C1 segment of cervical spinal cord (tissue), 14 donors: ENCODE measurements at places on chromosomes 12 and 14.

DNA sequence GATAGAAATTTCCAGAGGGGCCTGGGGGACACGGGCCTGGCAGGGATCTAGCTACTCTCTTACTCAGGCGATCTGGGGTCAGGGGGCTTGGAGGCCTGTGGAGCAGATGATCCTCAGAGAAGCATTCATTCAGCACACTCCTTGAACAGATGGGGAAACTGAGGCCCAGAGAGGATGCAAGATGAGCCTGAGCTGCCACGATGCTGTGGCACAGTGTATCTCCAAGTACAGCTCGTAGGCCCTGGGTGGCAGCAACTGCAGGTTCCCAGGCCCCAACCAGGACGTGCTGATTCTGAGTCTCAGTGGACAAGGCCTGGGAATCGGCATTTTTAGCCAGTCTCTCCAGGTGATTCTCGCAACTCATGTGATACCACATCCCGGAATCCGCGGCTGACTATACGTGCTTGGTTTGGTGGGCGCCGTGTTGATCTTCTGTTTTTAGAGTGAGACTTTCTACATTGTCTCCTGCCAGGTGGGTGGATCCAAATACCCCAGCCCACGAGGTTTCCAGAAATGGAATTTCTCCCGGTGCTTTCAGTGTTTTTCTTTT, 22.5 kb downstream of the ADGRD1 start:
- DNase-seq = no peak

DNA sequence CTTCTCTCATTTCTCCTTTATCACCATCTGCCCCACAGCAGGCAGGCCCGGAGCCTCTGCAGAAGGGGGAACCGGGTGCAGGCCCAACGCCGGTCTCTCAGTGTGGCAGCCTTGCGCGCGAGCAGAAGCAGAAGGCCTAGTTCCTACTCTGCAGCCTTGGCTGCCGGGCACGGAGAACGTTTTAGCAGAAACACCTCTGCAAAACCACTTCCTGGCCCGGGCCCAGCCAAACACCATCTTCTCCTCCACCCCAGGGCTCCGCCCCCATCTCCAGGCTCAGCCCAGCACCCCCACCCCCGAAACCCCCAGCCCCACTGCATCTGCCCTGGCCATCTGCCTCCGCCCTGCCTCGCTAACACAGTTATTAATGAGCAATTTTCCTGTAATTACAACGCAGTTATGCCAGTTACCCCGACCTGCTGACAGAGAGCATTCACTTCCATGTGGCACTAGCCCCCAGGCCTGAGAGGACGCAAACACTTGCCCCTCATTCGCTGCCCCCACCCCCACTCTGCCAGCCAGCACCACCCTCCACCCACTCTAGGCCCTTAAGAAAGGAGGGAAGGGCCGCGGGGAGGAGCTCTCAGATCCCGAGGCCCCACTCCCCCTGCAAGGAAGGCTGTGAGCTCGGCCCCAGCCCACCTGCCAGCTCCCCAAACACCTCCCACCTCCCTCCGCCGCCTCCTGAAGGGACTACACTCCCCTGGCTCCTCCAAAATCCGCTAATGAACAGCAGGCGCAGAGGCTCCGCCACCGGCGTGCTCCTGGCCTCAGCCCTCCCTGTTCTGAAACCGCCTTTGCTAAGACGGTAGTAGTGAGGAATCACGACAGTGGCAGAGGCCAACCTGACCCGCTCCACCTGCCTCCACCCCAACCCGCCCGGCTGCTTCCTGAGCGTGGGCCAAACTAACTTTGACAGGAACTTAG, 44.7 kb upstream of the FBRSL1 start:
- DNase-seq = no peak

DNA sequence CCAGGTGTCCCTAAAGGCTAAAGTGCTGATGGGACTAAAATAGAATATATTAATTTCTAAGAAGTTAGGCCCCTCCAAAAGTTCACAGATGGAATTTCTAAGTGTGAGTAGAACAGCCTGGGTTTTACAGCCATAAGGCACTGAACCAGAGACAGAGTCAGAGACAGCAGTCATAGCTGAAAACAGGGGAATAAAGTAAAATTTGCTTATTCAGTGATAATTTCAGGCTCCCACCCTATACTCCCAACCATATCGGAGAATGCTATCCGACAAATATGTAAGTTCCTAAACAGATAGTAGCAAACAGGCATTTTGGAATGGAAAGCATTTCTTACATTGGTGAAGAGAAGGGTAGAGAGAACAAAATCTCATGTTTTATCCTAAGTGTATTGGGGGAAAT, 45.3 kb downstream of the NAA25 start:
- DNase-seq = no peak

DNA sequence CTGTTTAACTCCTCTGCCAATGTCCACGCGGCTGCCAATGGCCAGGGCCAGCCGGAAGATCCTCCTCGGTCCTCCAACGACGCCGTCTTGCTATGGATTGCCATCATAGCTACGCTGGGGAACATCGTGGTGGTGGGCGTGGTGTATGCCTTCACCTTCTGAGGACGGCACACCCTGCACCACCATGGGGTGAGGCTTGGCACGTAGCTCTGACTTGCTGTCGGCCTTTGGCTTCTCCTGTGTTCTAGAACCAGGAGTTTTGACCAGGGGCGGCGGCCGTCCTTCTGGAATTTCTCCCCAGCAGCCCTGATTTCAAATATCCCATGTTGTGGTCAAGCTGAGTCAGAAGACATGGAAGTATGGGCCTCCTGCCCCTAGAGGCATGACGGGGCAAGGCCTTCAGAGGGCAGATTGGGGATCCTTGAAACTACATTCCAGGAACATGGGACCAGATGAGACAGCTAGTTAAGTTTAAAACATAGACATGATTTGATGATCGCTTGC, 47.5 kb downstream of the C14orf132 start:
- DNase-seq = no peak

DNA sequence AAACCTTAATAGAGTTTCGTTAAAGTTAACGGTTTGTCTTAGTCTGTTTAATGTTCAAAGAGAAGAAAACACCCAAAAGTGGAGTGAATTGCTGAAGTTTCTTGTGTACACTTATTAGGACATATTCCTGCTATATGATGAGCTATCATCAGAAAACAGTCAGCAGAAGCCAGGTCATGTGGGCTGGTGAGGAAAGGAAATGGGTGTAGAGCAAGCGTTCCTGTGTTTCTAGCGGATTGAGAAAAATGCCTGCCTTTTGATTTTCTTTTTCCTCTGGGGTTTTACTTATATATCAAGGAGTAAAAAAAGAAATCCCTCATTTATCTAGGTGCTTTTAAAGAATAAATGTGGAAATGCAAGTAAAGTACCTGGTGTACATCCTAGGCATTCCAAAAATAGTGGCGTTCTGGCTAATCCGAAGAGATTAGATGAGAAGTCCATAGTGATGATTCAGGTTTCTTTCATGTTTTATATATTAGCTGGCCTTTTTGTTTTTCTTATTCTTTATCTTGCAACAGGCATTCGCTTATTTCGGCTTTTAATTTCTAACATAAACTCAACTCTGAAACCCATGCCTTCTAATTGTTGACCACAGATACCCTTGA, 50.7 kb downstream of the FLRT2 start:
- DNase-seq = no peak

- DNase-seq = no peak
These were observed 152.1 kb downstream of the ITPR2 start for GRCh38 chr12:26680727-26681455.

DNA sequence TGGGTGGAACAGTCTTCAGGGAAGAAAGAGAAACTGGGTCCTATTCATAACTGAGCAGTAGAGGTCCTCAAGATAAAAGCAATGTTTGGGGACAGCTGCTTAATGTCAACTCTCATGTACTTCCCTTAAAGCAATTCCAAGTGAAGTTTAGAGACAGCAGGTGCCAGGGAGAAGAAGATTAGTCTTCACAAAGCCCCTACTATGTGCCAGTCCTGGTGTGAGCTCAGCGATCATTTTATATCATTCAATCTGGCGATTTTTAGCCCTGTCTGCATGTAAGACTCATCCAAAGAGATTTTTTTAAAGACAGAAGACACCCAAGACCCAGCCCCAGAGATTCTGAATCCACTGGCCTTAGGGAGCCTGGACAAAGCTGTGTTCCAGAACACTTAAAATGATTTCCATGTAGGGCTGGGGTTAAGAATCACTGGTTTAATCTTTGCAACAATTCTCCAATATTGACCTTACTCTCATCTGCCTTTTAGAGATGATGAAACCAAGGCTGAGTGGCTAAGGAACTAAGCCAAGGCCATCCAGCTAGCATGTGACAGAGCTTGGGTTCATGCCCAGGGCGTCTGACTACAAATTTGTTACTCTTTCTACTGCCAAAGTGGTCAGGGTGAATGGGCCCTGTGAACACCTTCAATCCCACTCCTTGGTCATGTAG, 404.5 kb upstream of the TBX3 start:
- DNase-seq = no peak

DNA sequence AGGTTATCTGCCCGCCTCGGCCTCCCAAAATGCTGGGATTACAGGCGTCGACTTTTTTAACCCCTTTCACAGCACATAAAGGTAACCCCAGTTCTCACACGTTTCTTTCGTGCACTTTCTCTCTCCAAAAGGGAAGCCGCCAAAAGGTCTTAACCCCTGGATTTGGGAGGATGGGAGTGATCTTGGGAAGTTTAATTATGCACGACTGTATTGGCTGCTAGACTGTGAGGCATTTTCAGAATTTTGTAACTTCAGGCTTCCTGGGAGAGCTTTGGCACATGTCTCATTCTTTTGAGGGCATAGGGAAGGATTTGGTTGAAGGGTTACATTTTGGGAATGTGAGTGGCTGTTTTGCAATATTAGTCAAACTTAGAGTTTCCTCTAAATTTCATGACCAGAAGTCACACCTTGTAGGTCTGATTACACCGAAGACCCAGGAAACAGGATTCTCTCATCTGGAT, 1.4 kb upstream of the SMARCC2 start:
- DNase-seq = no peak

DNA sequence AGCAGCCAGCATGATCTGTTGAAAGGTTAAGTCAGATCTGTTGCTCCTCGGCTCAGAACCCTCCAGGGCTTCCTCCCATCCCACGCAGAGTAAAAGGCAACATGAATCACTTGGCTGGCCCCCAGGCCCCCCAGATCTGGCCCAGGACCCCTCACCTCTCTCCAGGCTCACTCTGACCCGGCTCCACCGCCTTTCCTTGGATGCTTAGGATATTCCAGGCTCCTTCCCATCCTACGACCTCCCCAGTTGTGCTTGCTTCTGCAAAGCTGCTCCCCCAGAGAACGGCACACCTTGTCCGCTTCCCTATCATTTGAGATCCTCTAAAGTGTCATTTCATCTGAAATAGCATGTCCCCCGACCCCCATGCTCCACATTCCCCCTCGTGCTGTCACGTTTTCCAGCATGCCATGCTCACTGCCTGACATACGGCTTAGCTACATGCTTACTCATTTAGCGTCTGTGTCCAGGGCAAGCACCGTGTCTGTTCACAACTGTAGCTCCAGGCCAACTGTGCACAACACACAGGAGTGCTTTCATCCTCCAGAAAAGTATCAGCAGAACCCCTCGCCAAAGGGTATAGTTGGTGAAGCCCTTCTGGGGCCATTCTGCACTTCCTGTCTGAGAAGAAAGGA, 33.6 kb upstream of the BDKRB2 start:
- DNase-seq = no peak

DNA sequence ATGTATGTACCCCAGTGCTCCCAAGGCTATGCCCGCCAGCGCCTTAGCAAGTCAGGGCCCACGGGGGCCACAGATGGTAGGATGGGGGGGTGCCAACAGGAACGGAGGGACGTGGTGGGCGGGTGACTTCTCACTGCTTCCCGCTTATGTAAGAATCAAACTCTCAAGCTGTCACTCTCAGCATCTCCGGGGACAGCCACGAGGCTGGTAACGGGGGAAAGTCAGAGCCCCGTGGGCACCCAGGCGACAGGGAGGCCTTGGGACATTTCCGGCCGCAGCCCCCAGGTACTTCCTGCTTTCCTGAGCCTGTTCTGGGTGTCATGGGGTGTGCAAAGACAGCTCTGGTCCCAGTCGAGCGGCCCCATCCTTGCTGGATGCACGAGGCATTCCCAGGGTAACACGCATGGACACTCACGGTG, 59.3 kb downstream of the TESC start:
- DNase-seq = no peak
